SIG-M5 (cell line): ENCODE measurements at places on chromosomes 13 and 19.

GRCh38 chr13:75544681-75545330, 4.8 kb upstream of the UCHL3 start:
- no peak for DNase-seq

DNA sequence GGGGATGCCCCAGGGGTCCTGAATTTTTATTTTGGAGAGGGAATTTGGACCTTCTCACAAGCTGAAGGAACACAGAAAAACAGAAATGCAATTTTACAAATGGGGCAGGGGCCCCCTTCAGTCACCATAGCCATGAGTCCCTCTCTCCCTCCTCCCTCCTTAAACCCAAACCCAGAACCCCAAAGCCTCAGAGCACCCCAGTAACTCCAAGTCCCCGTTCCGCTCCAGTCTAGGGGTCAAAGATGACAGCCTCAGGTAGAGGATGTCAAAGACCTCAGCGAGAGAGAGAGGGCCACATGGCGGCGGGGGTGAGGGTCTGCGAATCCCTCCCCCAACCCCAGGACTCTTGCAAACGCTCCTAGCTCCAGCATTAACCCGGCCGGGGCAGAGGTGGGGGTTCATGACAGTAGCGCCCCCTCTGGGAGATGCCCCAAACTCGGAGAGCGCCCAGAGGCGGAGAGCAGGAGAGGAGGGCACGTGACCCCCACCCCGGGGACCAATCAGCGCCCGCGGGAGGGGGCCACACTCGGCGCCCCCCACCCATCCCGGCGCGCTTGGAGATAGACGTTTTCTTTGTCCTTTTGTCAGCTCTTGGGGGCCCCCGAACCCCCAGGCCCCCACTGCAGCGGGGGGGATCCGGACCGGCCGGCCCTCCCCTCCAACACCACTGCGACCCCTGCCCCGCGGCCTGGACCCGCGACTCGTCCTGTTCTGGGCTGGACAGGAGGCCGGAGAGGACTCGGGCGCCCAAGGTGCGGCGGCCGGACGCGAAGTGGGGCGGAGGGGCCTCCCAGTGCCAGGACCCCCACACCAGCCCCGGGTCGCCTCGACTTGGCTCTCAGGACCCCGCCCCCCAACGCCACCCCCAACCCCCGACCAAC, 20.8 kb upstream of the SEMA6B start:
- no peak for DNase-seq

GRCh38 chr13:49776871-49777270, 15.6 kb downstream of the KPNA3 start:
- no peak for DNase-seq

GRCh38 chr13:54775501-54776191, 1747.0 kb downstream of the OLFM4 start:
- no peak for DNase-seq

DNA sequence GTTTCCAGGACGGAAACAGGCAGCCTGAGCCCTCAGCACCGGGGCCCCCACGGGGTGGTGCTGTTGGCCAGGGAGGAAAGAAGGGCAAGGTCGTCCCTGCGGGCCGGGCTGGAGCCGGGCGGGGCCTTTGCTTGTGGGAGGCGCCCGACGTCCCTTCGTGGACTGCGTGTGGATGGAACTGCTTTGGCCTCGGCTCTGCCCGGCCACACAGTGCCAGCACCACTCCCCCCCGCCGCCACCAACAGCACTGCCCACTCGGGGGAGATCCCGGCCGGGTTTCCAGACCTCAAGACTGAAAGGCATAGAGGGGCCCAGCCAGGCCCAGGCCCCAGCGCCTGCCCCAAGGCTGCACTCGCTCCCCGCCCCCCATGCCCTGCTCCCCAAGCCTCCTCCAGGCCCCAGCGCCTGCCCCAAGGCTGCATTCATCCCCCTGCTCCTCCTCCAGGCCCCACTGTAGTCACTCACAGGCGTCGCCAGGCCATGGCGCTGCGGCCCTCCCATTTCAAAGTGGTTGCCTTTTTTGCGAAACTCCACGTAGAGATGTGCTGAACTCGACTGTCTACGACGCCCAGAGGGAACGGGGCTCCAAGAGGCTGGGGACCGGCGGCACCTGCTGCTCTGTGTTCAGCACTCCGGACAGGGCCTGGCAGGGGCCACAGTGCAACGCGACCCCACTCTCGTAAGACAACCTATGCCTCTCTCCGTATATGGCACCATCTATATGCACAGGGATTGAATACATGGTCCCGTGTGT, 22.5 kb downstream of the C13orf46 start:
- no peak for DNase-seq
